ENCODE measurements at places on chromosomes 4 and X.
A peak's percentile ranks its signal among the peaks of the same experiment; 100 is the strongest.

GRCh38 chrX:17798921-17799320, 61.6 kb downstream of the SCML1 start:
- DNase-seq, result no peak

DNA sequence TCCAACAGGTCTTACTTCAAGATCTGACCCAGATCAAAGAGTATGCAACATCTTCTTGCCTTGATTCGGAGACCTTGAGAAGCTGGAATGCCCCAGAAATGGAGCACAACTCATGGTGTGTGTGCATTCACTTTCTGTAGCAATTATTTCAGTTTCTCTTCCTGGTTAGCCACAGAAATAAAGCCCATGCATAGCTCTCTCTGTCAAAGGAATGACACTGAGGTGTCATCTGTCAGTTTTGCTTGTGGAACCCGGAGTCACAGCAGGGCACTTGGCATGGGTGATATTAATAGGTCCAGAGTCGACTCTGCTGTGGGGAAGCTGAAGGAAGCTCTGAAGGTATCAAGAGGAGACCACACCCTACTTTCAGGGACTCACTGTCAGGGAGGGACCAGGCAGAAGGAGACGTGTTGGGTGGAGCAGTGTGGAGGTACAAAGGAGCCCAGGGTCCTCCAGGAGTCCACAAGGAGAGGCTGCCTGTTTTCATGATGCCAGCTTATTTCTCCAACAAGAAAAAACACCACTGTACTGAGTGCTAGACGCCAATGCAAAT, 10.7 kb downstream of the CLNK start:
- DNase-seq, result no peak

DNA sequence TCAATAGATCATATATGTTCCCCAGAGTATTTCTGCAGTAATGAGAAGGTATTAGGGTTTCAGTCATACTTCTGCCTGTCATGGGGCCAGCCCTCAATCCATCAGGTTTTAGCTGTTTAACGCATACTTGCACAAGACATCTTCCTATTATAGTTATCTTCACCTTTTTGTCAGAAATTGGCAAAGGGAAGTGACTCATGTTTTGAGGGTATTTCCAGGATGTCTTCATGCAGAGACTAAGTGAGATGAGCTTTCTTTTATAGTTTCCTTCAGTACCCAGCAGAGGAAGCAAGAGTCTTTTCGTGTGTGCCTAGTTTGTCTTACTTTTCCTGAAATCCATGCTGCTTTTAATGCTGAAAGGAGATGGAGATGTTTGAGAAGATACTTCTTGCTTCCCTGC, 9.5 kb downstream of the CSTF2 start:
- DNase-seq, result no peak

GRCh38 chrX:131746491-131746968, 202.7 kb downstream of the OR13H1 start:
- DNase-seq, result peak; percentile 89

GRCh38 chr4:86974551-86974994, 39.8 kb downstream of the AFF1 start:
- DNase-seq, result no peak

DNA sequence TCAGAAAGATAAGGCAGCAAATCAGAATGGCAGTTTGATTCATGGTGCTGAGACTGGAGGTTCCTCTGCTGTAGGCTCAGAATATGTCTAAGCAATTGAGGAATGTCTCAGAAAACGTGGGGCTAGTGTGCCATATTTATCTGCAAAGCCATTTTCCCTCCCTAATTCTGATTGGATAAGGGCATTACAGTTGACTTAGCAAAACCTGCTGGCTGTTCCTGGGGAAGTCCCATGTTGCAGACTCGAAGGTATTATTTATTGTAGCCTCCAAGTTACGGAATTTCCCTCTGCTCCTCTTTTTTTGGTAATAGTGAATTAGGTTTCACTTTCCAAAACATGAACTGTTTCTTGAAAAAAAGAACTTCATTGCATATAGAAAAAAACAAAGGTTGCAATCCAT, at the start of gene CXCL10:
TSS of gene CXCL10 (minus strand) at position 109 of the 400 bp plus-strand sequence. CDS start at position 43, 66 bp downstream.
- DNase-seq, result no peak

DNA sequence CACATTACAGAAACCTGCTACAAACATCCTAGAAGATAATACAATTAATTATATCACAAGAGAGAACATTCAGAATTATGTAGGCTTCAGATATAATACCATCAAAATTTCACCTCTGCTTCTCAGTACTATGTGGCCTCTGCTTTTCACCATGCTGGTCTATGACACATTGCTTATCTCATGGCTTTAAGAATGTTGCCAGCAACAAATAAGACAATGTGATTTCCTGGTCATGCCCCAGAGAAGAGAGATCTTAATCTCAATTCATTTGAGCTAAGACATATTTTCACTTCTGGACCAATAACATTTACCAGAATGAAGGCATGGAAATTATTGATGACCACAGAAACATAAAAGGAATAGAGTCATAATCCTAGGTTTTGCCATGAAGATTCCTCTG, 1233.4 kb upstream of the ADGRL3 start:
- no peak for DNase-seq

DNA sequence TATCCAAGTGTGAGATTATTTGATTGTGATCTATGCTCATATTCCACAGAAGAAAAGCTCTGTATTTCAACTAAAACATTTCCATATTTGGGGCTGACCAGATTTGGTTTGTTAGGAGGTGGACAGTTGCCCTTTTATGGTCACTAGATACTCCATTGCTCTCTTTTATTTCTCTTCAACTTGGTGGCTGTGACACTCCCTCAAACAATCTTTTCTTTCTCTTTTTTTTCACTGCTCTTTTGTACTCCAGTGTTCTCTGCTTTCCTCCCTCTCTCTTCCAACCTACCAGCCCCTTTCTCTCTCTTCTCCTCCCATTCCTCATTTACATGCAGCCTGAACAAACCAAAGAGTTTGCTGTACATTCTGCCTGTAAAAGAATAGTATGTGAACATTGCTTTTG, 48.8 kb downstream of the RBPJ start:
- DNase-seq, result no peak

- peak; percentile 30 for DNase-seq
These were observed 6.5 kb downstream of the FATE1 start for GRCh38 chrX:151722241-151722846.

DNA sequence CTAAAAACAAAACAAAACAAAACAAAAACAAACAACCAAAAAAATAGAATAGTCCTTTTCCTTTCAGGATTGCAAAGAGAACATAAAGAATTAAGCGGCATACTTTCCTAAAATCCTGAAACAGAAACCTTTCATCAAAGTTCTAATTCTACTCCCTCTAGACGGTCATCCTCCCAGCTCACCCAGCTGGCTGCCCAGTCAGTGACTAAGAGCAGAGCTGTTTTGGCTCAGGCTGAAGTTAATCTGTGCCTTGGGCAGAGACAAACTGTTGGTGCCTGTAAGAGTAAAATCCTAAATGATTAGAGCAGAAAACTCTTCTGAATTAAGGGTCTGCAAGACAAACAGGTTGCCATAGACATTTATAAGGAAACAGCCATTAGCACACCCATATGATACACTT, 17.6 kb upstream of the WAS start:
- DNase-seq, result no peak

GRCh38 chr4:80279751-80280150, 13.3 kb downstream of the FGF5 start:
- DNase-seq, result no peak

- DNase-seq, result no peak
These were observed 18.4 kb downstream of the SLC38A5 start for GRCh38 chrX:48451708-48452107.

GRCh38 chrX:109374262-109374960, 107.5 kb downstream of the GUCY2F start:
- no peak for DNase-seq

GRCh38 chr4:99504804-99505502, 5.9 kb upstream of the C4orf17 start:
- DNase-seq, result no peak

- no peak for DNase-seq
These were observed 26.7 kb downstream of the HERC3 start for GRCh38 chr4:88618782-88619485.

GRCh38 chr4:15584785-15585184, 70.4 kb downstream of the FBXL5 start:
- DNase-seq, result no peak

GRCh38 chr4:186029571-186030398, 39.2 kb upstream of the TLR3 start:
- DNase-seq, result peak; percentile 76

DNA sequence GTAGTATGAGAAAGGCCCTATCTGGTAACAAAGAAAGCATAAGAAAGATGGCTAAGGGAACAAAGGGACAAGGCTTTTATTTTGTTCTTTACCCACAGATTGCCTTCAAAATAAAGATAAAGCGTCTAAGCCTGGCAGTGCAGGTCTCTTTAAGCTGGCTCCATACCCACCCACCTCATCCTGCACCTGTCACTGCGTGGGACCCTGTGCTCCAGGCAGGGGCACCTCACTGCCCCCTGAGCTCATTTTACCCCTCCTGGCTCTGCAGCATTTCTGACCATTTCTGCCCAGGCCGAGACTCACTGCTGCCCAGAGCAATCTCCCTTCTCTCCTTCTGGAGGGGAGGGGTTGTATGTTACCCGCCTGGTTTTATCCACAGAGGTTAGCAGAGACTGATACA, 1.7 kb upstream of the CYP4V2 start:
- no peak for DNase-seq

DNA sequence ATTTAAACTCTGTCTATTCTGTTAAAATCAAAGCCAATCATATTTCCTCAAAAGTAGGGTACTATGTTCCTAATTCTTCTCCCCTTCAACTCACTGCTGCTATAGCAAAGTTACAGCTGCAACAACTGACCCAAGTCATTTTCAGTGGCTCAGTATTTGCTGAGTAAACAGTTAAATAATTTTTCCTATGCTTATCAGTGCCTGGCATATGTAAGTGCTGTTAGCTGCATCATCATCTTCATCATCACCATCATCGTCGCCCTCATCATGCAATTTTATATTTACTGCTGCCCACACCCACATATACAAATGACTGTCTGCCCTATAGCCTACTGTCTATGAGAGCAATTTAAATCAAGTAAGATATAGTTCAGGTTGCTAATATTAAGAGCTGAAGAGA, 21.9 kb downstream of the COQ2 start:
- no peak for DNase-seq

DNA sequence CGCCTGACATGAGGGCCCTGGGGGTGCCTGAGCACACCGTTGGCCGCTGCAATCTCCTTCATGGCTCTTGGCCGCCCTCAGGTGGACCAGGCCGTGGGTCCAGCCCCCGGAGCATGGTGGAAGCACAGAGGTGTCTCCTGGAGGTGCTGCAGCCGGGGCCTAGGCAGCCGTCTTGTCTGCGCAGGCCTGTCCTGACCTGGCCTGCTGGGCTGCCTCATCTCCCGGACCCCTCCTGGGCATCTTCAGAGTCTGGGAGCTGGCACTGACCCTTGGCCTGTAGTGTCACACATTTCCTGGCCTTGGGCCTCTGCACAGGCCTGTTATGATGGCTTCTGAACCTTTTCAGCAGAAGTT, 20.9 kb downstream of the UVSSA start:
- DNase-seq, result no peak

- no peak for DNase-seq
These were observed 31.8 kb upstream of the ACSL1 start for GRCh38 chr4:184857441-184858121.

DNA sequence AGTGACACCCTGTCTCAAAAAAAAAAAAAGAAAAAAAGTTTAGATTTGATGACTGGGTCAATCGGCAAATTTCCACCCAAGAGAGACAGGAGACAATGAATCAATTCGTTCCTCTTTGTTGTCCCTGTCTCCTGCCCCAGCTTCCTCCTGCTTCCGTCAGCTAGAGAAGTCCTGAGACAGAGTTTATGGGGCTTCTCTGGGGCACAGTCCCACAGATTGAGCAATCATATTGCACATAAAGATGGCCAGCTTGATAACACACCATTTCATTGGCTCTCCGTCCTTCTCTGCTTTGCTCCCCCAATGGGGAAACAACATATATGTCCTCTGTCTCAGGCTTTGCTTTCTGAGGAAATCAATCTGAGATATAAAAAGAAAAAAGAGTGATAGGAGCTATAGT, 78.4 kb upstream of the FUNDC1 start:
- DNase-seq, result no peak

DNA sequence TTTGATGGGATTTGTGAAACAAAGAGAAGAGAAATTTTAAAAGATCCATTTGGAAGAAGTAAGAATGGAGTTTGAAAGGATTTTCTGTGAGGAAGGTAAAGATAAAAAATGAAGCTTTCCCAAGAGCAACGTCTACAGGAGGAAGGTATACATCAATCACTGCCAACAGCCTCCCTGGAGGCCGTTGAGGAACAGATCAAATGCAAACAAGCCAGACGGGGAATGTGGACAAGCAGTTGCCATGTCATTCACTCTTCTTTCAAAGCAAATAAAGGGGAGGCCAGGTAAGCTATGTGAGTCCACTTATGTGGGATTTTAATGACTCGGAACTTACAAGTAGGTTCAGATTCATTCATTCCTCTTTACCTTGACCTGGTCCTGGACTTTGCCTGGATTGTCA, 1020.5 kb upstream of the AGA start:
- DNase-seq, result no peak

GRCh38 chr4:99234331-99235010, 15.4 kb upstream of the ADH6 start:
- no peak for DNase-seq

GRCh38 chrX:23304881-23305280, 29.8 kb upstream of the PTCHD1 start:
- no peak for DNase-seq

GRCh38 chrX:35166023-35166422, 223.4 kb downstream of the FAM47B start:
- DNase-seq, result no peak

GRCh38 chrX:137926090-137926489, 360.2 kb downstream of the ZIC3 start:
- DNase-seq, result no peak

GRCh38 chr4:89619206-89619962, 217.6 kb downstream of the SNCA start:
- DNase-seq, result no peak

GRCh38 chr4:94531991-94532789, 80.4 kb downstream of the PDLIM5 start:
- DNase-seq, result no peak

DNA sequence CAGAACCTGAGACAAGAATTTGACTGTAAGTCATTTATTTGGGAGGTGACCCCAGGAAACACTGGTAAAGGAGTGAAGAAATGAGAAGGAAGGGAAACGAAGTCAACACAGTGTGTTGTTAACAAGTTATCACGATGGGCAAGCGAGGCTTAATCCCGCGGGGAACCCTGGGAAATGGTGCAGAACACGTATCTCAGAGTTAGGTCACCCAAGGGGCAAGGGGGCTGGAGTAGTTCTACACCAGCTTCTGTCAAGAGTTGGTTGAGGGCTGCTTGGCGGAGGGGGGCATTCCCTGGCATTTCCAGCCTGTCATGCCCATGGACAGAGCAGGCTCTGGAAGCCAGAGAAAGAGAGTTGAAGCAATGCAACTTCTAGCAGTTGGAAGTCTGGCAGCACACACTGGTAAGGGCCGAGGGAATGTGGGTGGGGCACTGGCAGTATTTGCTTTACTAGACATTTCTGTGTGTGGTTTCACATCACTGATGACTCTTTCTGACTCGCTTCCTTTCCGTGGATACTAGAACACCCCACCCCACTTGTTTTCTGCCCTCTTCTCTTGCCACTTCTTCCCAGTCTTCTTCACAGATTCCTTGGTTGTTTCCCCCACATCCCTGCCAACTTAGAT, 52.2 kb upstream of the ADGRG2 start:
- DNase-seq, result peak; percentile 12

GRCh38 chrX:12779534-12779933, 11.7 kb upstream of the PRPS2 start:
- DNase-seq, result no peak

- no peak for DNase-seq
These were observed 162.0 kb upstream of the EOLA2 start for GRCh38 chrX:150100261-150100660.
